ENCODE measurements at places on chromosomes 6 and 20.

DNA sequence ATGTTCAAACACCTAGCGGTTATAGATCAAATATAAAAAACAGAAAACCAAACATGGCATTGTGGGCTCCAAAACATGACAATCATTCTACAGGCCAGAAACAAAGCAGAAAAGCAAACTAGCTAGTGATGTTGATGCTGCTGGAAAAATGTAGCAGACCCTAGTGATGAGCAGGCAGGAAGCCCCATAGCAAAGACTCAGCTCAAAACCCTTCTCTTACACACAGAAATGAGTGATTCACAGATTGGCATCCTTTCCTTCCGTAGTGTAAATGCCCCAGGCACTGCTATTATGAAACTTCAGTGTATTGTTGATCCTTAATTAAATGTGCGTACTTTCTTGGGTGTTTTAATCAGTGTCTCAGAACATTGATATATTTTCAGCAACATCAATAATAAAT, 425.1 kb downstream of the UTRN start:
- DNase-seq = no peak

DNA sequence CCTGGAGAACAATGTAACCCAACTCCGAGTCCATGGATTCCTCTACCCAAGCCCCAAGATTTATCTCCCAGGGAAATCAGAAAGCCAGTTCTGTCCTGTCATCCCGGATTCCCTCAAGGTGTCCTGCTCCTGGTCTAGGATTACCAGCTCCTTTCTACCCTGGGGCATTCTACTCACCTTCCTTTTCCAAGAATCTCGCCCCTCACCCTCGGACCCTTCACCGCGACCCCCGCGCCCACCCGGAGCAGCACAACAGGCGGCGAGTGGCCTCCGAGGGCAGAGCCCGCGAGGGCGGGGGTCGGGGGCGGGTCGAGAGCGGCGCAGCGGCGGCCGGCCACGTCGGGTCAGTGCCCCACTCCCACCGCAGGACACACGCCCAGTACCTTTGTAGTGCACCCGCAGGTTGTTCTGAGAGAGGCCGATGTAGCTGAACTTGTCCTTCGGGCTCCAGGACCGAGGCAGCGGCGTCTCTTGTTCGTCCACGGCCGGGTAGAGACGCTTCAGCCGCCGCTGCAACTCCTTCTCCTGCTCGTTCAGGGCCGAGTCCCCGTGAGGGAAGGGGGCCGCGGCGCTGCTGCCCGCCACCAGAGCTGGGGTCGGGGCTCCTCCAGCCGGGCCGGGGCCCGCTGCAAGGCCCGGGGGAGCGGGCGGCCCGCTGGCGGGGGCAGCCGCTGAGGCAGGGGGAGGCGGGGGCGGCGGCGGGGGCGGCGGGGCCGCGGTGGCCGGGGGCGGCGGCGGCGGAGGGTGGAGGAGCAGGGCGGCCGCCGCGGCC, 897 bp downstream of the RANBP9 start:
- DNase-seq = peak; percentile 26

GRCh38 chr6:155085582-155086257, 90.6 kb downstream of the TIAM2 start:
- no peak for DNase-seq

DNA sequence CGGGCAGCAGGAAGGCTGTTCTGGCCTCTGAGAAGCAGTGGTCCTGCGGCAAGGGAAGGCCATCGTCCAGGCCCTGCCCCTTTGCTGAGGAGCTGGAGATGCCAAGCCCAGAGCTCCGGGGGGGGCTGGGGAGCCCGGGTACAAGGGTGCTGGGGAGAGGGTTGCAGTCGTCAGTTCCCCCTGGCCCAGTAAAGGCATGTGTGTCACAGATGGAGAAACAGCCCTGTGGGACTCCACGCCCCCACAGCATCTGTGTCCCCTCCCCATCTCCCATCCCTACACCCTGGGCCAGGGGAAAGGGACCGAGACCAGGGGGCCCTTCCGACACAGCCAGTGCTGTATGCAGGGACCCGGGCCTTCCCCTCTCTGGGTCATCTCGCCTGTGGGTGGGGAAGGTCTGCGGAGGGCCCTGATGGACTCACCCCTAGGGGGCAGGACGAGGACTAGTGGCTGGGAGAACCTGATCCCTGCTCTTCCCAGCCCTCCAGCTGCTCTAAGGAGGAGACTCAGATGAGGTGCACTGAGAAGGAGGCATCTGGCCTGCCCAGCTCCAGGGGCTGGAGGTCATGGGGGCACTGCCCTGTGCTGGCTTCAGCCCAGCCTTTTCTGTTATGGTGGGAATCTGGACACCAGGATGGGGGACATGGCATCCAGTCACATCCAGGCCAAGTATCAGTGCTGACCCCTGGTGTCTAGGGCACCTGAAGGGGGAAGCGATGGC, 609 bp downstream of the MYL9 start:
- peak; percentile 19 for DNase-seq

- DNase-seq = no peak
Measured at GRCh38 chr6:88246654-88247053, 80.5 kb upstream of the CNR1 start.

- DNase-seq = peak; percentile 98
Measured at GRCh38 chr6:11374036-11375010, 141.9 kb upstream of the NEDD9 start.

DNA sequence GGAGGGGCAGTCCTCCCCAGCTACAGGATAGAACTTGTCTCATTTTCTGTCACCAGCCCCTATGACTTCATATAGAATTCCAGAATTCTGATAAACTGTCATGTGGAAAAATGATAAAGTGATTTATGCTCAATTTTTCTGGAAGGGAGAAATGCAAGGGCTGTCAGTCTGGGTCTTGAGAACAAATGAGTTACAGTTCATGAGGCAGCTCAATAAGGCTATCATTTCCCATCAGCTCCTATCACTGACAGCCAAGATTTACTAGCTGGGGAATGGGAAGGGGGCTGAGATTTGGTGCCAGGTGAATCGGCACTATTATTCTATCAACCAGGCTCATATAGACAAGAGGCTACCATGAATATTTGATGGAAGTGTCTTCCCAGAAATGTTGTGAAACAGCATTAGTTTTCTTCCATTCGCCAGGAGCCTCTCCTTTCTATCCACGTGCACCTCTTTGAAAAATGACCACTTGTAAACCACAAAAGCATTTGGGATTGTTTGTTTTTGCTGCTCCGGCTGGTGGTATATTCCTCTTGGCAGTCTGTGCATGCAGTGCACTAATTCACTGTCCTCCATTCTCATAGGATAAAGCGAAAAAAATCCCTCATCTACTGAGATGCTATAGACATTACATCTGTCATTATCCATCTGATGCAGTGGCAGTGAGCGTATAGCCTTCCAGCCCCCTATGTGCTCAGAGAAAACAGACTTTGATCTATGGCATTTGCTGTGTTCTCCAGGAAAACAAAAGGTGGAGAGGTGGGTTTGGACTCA, 528.7 kb upstream of the RNF217 start:
- no peak for DNase-seq

- no peak for DNase-seq
Measured at GRCh38 chr20:5989539-5989938, 39.1 kb downstream of the MCM8 start.

DNA sequence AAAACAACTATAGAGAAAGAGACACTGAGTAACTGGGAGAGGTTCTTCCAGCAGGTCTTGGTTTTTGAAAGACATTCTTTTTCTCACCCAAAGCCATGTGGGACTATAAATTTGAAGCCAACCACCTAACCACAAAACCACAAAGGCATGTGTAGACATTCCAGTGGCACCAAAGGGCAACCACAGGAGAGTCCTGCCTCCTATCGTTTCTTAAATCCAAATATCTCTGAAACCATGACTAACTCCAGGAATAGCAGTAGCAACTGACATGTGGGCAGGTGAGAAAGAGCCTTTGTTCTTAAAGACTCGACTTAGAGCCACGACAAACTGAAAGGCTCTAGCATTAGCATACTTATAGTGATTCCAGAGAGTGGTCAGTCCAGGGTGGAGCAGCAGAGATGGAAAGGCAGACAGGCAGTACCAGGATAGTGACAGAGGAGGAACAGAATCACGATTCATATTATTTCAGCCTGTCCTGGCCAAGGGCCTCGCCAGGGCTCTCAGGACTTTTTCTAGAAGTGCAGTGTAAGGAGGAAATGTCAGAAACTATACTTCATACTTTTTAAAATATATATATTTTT, 9.4 kb upstream of the COL9A1 start:
- DNase-seq = no peak

DNA sequence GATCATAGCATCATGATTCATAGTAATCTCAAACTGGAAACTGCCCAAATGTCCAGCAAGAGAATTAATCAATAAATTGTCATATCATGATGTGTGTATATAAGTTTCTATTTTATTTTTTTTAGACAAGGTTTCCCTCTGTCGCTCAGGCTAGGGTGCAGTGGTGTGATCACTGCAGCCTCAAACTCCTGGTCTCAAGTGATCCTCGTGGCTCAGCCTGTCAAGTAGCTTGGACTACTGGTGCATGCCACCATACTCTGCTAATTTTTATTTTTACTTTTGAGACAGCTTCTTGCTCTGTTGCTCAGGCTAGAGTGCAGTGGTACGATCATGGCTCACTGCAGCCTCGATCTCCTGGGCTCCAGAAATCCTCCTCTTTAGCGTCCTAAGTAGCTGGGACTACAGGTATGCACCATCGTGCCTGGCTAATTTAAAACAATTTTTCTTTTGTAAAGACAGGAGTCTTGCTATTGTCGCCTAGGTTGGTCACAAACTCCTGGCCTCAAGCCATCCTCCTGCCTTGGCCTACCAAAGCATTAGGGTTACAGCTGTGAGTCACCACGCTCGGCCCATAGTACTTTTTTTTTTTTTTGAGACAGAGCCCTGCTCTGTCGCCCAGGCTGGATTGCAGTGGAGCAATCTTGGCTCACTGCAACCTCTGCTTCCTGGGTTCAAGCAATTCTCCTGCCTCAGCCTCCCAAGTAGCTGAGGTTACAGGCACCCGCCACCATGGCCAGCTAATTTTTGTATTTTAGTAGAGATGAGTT, 8.7 kb upstream of the ATRN start:
- DNase-seq = no peak

- DNase-seq = no peak
Measured at GRCh38 chr6:129050086-129050485, 167.1 kb downstream of the LAMA2 start.

- no peak for DNase-seq
Measured at GRCh38 chr6:40419946-40420728, 167.0 kb downstream of the LRFN2 start.

- DNase-seq = peak; percentile 92
Measured at GRCh38 chr6:158996856-158997255, 3.1 kb downstream of the RSPH3 start.

DNA sequence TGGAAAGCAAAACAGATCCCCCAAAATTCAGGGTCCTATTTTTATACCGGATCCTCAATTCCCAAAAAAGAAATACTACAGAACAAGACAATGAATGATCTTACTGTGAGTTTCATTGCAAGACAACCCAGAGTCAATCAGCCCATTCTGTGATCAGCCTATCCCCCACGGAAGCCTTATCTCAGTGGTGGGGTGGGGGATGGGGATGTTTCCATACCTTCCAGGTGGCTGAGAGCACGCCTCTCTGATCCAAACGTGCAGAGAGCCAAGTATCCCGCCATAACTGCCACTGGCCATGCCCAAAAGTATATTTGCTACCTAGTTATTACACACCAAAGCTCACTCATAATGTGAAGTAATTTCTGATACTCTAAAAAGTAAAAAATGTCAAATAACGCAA, 15.1 kb downstream of the WFDC2 start:
- no peak for DNase-seq

DNA sequence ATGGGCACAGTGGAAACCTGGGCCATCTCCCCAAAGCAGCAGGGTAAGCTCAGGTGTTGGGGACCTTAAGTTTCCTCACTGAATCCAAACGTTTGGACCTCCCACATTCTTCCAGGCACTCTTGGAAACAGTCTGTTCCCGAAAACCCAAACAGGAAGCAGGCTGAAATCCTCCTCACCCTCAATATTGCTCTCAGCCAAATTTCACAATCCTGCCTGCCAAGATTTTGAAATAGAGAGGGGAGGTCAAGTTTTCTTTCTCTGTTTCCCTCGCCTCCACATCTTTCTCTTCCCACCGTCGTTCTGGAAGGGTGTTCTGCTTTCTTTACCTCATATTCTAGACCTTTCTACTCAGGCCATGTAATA, 392.0 kb upstream of the SASH1 start:
- no peak for DNase-seq

- DNase-seq = no peak
Measured at GRCh38 chr20:59148701-59149493, 14.7 kb upstream of the ZNF831 start.

GRCh38 chr6:46090115-46091079, 39.4 kb upstream of the ENPP4 start:
- DNase-seq = peak; percentile 53

GRCh38 chr6:119012521-119012920, 65.9 kb downstream of the FAM184A start:
- DNase-seq = no peak

GRCh38 chr6:41022294-41022693, 16.7 kb downstream of the UNC5CL start:
- DNase-seq = no peak

DNA sequence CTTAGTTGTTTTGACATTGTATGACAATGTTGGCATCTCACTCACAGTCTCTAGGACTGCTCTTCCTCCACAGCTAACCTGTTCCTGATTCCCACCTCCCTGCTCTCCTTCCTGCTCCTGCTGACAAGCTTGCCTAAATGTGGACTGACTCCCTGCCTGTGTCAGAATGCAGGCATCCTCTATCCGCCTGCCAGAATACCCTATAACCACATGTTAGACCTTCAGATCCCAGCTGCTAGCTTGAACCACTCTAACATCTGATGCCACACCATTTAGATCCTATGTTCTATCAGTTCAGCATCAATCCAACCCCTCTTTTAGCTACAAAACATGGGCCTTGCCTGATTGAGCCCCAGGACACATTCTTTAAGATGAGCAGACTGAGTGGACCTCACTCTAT, 12.2 kb downstream of the FILIP1 start:
- DNase-seq = no peak

- DNase-seq = no peak
Measured at GRCh38 chr20:63961664-63962425, 5.6 kb upstream of the UCKL1 start.

- DNase-seq = peak; percentile 13
Measured at GRCh38 chr20:1484438-1485116, 6.6 kb downstream of the SIRPB2 start.

- no peak for DNase-seq
Measured at GRCh38 chr6:13446381-13446780, 41.0 kb downstream of the GFOD1 start.

- DNase-seq = no peak
Measured at GRCh38 chr20:60135276-60135675, 177.1 kb downstream of the CDH26 start.

Measured in inflammatory macrophage treated with lipopolysaccharide for 4 hours (primary cell).